ENCODE measurements at places on chromosomes 4 and X. TPM values are rescaled to one million over a fixed set of nuclear protein-coding genes. Genes with fewer than 3 reads are reported as not detected.

Gene TMSB15A
- 1.0 TPM for polyA plus RNA-seq

Gene CDS1
- polyA plus RNA-seq: 0.24 TPM

Gene LINC00632
- polyA plus RNA-seq: 0.57 TPM

Gene MTNR1A
- not detected for polyA plus RNA-seq

Gene ZNF157
- polyA plus RNA-seq: 0.20 TPM

Gene DCLK2
- 1.8 TPM for polyA plus RNA-seq

DNA sequence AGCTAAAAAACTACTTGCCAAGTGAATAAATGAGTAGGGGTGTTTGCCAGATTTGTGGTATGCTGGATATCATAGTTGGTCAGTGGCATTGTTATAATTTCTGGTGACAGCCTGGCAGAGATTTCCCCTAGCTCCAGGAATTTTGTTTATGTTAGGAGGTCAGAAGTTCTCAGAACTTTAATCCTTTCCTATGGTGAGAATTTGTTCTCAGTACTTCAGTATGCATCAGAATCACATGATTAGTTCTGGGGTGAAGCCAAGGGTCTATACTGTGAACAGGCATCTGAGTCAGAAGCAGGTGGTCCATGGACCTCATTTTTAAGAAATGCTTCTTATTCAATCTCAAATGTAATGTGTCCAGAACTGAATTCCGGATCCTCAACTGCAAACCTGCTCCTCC is 10.5 kb downstream of the RASSF6 start:
- no peak for DNase-seq
- H3K4me1 ChIP-seq: no peaks in the 10 kb centered on the region
- H3K27ac ChIP-seq: no peak overlapping the region
- H3K36me3 ChIP-seq: no peaks in the 10 kb centered on the region
- H3K27me3 ChIP-seq: no peaks in the 10 kb centered on the region
- no peak overlapping the region for H3K4me3 ChIP-seq

DNA sequence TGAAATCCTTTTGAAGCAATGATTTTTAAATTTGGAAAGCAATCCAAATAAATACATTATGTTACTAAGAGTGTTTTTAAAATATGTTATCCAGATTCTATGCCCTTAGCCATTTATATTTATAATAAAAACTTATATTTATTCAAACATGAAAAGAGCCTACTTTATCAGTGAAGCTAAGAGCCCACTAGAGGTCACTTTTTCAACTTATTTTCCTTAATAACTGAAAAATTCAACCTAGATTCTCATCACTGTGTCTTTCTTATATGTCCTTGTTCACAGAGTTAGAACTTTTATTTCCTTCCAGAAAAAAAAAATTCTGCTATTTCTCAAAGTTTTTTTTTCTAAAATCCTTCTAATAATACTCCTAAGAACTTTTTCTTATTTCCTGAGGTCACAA is 23.9 kb downstream of the PRDM8 start:
- no peak overlapping the region for H3K4me3 ChIP-seq
- no peak overlapping the region for H3K27ac ChIP-seq
- H3K27me3 ChIP-seq: peaks cover 40% of the 10 kb centered on the region
- H3K36me3 ChIP-seq: no peaks in the 10 kb centered on the region
- DNase-seq: no peak
- peaks cover 4% of the 10 kb centered on the region for H3K4me1 ChIP-seq

GRCh38 chr4:1027915-1028238 is 16.5 kb downstream of the FGFRL1 start:
- peaks cover 10% of the 10 kb centered on the region for H3K4me1 ChIP-seq
- DNase-seq: no peak
- peaks cover 46% of the 10 kb centered on the region for H3K27me3 ChIP-seq
- peaks cover 14% of the 10 kb centered on the region for H3K36me3 ChIP-seq

DNA sequence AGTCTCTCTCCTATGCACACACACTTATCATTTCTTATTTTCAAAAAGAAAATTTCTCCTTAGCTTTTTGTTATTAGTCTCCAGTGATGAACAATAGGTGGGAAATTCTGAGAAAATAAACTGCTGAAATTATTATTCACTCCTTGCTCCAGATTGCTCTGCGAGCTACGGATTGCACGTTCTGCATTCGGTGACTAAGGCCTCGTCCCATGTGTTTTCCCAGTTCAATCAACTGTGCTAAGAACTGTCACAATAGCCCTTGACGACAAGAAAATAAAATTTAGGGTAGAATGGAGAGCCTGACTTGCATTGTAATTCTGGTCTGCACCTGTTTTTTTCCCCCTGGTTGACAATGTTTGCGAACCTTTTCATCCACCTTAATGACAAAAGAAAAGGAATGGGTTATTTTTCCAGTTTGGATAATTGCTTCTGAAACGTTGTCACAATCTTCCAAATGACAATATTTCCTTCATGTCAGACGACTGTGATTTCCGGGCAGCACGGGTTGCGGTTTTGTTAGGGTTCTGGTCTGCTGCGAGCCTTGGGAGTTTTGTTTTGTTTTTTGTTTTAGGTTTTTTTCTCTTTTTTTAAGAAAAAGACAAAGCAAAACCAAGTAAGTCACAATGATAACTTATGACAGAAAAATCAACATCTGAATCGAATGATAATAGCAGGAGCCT is 124.5 kb upstream of the NOCT start:
- no peak overlapping the region for H3K27ac ChIP-seq
- no peaks in the 10 kb centered on the region for H3K36me3 ChIP-seq
- H3K4me1 ChIP-seq: no peaks in the 10 kb centered on the region
- H3K4me3 ChIP-seq: no peak overlapping the region

DNA sequence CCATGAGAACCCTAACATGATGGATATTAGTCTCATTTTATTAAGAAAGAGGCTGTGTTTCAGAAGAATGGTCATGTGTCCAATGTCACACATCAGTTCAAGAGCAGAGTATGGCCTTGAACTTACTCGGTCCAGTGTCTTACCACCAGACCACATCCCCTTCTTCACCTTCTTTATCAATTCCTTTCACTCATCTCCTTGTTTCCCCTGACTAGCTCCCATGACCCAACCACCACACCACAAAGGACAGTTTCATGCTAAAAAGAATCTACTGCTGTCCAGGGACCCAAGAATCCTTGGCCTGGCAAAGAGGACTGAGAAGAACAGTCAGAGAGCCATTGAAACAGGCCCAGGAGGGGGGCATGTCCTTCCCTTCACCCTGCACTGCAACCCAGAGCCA is 33.6 kb upstream of the MSN start:
- no peak for DNase-seq
- H3K4me1 ChIP-seq: no peaks in the 10 kb centered on the region
- no peak overlapping the region for H3K27ac ChIP-seq
- H3K27me3 ChIP-seq: no peaks in the 10 kb centered on the region
- no peak overlapping the region for H3K4me3 ChIP-seq
- H3K36me3 ChIP-seq: no peaks in the 10 kb centered on the region

DNA sequence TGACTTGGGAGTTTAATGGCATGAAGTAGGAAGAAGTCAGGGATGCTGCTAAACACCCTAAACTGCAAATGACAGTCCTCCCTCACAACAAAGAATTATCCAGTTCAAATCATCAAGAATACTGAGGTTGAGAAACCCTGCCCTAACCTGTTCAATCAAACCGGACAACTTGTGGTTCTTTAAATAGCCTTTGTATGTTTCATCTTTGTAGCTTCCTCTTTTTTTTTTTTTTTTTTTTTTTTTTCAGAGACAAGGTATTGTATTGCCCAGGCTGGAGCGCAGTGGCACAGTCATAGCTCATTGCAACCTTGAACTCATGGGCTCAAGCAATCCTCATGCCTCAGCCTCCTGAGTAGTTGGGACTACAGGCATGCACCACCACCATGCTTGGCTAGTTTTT is 52.5 kb upstream of the TTC29 start:
- no peak overlapping the region for H3K4me3 ChIP-seq
- no peaks in the 10 kb centered on the region for H3K36me3 ChIP-seq
- H3K4me1 ChIP-seq: no peaks in the 10 kb centered on the region
- no peaks in the 10 kb centered on the region for H3K27me3 ChIP-seq
- no peak overlapping the region for H3K27ac ChIP-seq

DNA sequence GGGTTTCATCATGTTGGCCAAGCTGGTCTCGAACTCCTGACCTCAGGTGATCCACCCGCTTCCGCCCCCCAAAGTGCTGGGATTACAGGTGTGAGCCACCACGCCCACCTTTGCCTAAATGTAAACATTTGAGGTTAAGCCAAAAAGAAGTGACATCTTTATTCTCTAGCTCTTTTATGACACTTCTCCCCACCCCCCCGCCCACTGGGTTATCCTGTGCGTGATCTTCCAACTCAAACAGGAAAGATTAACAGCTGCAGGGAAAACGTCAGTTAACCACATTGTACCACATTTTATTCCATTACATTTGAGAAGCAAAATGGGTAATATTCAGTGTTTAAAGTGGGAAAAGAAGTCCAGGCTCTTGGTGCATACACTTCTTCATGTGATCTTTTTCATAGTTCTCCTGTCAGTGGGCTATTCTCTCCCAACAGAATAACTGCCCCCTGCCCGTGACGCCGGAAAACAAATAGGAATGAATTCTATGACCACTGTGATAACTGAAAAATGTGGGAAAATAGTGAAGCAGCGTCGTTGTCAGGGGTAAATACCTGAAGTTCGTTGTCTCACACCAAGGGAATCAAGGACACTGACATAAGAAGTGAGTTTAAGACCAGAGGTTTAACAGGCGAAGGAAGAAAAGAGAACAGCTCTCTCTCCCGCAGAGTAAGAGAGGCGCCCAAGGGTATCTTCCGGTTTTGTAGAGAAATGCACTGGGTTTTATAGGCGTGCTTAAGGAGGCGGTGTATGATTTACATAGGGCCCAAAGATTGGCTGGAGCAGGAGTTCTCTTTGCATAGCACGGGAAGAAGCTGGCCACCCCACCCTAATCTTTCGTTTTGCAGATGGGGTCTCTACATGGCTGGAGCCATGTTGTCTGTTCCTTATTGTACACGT is 9.7 kb upstream of the SRD5A3 start:
- no peaks in the 10 kb centered on the region for H3K36me3 ChIP-seq
- H3K4me1 ChIP-seq: no peaks in the 10 kb centered on the region
- H3K27ac ChIP-seq: no peak overlapping the region
- DNase-seq: no peak
- H3K27me3 ChIP-seq: no peaks in the 10 kb centered on the region
- no peak overlapping the region for H3K4me3 ChIP-seq

DNA sequence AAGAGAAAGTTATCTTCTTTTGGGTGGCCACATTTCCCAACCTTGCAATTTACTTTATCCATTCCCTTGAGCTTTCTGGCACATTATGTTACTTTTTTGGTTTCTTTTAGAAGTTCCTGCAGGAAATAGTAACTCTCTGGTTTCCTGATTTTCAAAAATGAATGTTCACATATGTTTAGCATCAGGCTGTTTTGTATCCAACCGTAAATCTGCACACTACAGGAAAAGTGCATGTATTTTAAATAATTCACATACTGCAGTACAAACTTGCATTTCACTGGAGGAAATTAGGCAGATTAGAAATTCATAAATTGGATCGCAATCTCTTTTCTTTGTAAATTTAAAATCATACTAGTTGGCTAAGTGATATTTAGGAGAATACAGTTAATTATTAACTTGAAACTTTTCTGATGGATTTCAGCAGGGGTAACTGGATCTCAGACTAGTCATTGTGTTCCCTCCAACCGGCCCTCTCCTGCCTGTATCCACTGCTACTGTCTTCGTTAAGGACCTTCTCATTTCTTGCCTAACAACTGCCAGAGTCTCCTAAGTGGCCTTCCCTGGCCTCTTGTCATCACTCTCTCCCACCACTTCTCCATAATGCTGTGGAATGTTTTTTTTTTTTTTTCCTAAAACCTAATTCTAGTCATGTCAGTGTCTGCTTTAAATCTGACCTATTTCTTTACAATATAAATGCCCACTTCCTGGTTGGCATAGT is 137.2 kb downstream of the UNC5C start:
- no peaks in the 10 kb centered on the region for H3K27me3 ChIP-seq
- H3K27ac ChIP-seq: no peak overlapping the region
- H3K36me3 ChIP-seq: no peaks in the 10 kb centered on the region
- H3K4me3 ChIP-seq: no peak overlapping the region
- no peak for DNase-seq

- H3K36me3 ChIP-seq: peaks cover 9% of the 10 kb centered on the region
- H3K4me1 ChIP-seq: peaks cover 72% of the 10 kb centered on the region
- peak overlapping the region; percentile 7 for H3K27ac ChIP-seq
- DNase-seq: no peak
- H3K4me3 ChIP-seq: no peak overlapping the region
These were observed 18.2 kb downstream of the UBE2D3 start for GRCh38 chr4:102809190-102809589.

DNA sequence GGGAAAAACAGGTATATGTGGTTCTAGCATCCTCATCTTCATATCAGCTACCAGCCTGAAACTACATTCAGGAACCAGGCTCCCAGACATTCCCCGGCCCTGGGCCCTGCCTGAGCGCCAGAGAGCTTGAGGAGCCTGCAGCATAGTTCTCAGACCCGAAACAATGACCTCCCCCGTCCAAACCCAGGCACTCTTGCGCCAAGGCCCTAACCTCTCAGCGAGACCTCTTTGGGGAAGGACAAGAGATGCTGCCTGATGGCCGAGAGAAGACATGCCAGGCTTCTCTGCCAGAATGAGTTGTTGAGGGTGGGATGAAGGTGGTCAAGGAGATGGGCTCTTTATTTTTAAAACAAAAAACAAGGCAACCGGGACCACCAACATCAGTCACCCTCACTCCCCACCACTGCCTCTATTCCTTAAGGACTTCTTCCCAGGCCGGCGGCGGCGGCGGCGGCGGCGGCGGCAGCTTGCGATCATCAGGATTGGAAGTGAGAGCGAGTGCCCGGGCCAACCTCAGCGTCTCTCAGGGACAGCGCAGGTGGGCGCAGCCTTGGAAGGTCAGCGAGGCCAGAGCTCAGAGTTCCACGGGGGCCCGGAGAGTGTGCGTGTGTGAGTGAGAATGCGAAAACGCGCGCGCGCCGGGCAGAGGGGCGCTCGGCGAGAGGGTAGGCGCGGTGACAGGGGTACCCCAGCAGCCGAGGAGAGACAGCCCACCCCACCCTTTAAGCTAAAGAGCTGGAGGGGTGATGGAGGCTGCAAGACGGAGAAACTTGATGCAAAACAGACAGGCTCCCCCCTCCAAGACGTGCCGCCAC is 601 bp downstream of the INPP4B start:
- peak; percentile 73 for DNase-seq
- peaks cover 46% of the 10 kb centered on the region for H3K27me3 ChIP-seq
- peak overlapping the region; percentile 51 for H3K4me3 ChIP-seq
- H3K36me3 ChIP-seq: no peaks in the 10 kb centered on the region
- H3K27ac ChIP-seq: peak overlapping the region; percentile 63

GRCh38 chr4:123994917-123995316 is 598.3 kb downstream of the SPRY1 start:
- H3K36me3 ChIP-seq: no peaks in the 10 kb centered on the region
- H3K4me3 ChIP-seq: no peak overlapping the region
- H3K4me1 ChIP-seq: no peaks in the 10 kb centered on the region
- H3K27me3 ChIP-seq: no peaks in the 10 kb centered on the region

GRCh38 chr4:188106454-188106853 is 2.9 kb downstream of the TRIML2 start:
- H3K4me3 ChIP-seq: no peak overlapping the region
- no peak overlapping the region for H3K27ac ChIP-seq
- no peaks in the 10 kb centered on the region for H3K27me3 ChIP-seq
- DNase-seq: no peak
- no peaks in the 10 kb centered on the region for H3K4me1 ChIP-seq
- H3K36me3 ChIP-seq: no peaks in the 10 kb centered on the region

GRCh38 chr4:112652216-112652615 is 15.3 kb downstream of the LARP7 start:
- H3K36me3 ChIP-seq: peaks cover 100% of the 10 kb centered on the region
- no peaks in the 10 kb centered on the region for H3K4me1 ChIP-seq
- H3K4me3 ChIP-seq: no peak overlapping the region
- no peaks in the 10 kb centered on the region for H3K27me3 ChIP-seq

Measured in spleen (tissue), 13 donors.